ENCODE measurements at places on chromosomes 1 and 21.

GRCh38 chr1:110544753-110545152, 25.8 kb upstream of the KCNA10 start:
- no peak for DNase-seq

DNA sequence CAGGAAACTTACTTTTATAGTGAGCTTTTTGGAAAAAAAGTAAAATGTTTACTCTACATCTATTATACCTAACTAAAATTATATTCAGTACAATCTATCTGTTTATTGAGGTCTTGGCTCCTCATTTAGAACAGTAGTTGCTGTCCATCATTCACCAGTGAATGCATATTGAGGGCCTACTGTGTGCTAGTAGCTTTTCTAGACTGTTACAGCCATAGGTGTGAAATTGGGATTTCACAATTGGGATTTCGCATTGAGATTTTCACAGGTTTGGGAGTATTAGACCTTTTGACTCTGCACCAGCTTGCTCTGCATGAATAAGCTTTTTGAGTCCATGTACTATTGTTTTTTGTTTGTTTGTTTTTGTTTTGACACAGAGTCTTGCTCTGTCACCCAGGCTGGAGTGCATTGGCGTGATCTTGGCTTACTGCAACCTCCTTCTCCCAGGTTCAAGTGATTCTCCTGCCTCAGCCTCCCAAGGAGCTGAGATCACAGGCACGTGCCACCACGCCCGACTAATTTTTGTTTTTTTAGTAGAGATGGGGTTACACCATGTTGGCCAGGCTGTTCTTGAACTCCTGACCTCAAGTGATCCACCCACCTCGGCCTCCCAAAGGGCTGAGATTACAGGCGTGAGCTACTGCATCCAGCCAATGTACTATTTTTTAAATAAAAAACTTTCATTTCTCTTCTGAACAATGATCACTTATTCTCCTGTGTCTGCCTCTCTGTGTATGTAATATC, 47.2 kb upstream of the ERRFI1 start:
- no peak for DNase-seq

GRCh38 chr1:71030026-71030425, 17.6 kb downstream of the PTGER3 start:
- DNase-seq, result no peak

GRCh38 chr1:151988405-151988923, 5.2 kb downstream of the S100A10 start:
- DNase-seq, result no peak

DNA sequence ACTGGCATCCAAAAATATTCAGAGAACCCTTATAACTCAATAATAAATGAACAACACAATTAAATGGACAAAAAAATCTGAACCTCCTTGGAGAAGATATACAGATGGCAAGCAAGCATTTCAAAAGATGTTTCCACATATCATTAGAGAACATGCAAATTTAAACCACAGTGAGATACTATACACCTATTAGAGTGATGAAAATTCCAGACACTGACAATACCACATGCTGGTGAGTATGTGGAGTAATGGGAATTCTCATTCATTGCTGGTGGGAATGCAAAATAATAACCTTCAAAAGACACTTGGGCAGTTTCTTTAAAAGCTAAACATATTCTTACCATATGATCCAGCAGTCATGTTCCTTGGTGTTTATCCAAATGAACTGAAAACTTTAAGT, 46.1 kb downstream of the HS2ST1 start:
- DNase-seq, result no peak

- DNase-seq, result no peak
Observed at GRCh38 chr1:173392895-173393658, 84.1 kb upstream of the PRDX6 start.

GRCh38 chr1:19725606-19726005, 60.9 kb downstream of the HTR6 start:
- no peak for DNase-seq

Data from GM18507 (cell line).